Activated CD4-positive, alpha-beta T cell treated with anti-CD3 and anti-CD28 coated beads for 1 hour (primary cell): ENCODE measurements at places on chromosomes 12 and 14.

- no peak for DNase-seq
These were observed 68.9 kb upstream of the SAV1 start for GRCh38 chr14:50736932-50737419.

DNA sequence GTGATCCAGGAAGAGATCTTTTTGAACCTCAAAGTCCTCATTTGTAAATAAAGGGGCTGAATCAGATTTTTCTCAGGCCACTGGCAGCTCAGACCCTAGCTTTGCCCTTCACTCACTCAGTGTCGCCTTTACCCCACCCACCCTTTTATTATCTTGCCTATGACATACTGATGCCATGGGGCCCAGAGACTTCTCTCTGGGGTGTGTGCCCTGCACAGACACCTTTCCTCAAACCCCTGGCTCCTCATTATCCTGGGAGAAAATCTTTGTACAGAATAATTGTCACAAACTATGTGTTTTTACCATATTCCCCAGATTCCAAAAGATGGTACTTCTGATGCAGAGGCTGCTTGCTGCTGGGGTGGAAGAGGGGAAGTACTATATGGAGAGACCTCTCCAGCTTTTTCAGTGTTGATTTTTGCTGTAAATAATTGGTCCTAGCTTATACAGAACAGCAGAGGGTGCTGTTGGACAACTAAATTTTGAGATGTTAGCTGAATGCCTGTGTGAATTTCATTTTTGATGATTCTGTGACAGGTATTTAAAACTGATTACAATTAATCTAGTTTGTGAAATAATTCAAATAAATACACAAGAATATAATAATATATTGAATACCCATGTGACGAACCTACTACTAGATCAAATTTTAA is 53.9 kb upstream of the DCD start:
- DNase-seq = no peak

DNA sequence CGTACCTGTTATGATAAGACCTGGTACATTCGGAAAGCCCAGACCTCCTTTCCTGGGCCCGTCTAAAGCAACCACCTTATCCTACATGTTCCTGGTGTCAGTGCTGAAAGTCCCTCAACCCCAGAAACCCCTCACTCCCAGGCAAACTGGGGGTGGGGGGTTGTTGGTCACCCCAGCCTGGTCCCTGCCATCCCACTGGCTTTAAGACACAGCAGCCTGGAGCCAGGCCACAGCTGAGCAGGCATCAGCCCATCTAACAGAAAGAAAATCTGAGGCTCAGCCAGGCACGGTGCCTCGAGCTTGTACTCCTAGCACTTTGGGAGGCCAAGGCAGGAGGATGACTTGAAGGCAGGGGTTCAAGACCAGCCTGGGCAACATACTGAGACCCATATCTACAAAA is 4.5 kb downstream of the SELPLG start:
- no peak for DNase-seq

DNA sequence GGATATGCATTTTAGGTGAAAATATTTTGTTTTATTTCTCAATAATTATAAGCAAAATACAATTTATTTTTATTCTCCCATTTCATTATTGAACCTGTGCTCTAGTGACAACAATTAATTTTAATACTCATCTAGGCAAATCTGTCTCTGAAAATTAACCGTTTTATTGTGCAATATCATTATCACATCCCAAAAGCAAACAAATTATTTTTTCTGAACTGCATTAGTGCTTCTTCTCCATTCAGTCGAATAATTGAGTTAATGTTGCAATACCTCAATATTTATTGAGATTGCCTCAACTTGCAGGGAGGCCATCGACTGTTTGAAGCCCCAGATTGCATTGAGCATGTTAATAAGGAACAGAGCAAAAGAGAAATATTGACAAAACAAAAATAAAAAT is 303.2 kb upstream of the LRFN5 start:
- DNase-seq = no peak

DNA sequence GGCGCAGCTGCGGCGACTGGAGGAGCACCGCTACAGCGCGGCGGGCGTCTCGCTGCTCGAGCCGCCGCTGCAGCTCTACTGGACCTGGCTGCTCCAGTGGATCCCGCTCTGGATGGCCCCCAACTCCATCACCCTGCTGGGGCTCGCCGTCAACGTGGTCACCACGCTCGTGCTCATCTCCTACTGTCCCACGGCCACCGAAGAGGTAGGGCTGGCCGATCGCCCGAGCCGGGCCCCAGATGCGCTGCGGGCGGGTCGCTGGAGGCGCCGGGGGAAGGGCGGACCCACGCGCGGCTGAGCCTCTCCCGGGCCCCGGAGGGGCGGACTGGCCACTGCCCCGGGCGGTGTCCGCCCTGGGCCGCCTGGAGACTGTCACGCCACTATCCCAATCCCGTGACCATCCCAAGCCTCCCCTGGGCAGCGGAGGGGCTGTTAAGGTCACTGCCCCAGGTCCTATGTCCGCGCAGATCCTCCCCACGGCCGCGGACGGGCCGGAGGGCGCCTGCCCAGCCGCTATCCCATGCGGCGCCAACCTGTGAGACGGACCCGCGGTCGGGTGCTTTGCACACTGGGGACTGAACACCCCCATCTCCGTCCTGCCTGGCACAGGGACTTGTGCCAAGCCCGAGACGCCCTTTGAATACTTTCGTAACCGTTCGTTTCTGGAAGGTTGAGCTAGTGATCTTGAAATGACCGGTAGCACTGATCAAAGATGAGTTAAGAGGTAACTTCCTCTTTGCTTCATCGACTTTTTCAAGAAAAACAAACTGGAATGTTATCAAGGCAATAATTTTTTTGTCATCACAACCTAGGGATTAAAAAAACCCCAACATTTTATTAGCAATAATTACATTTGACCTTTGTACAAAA is 725 bp downstream of the CHPT1 start:
- no peak for DNase-seq

GRCh38 chr12:57771236-57771872 is 551 bp downstream of the METTL1 start:
- DNase-seq = peak; percentile 67

- DNase-seq = no peak
These were observed 553 bp downstream of the CLEC14A start for GRCh38 chr14:38255408-38255672.

GRCh38 chr12:50174971-50175715 is 8.0 kb upstream of the CERS5 start:
- no peak for DNase-seq

GRCh38 chr12:57215668-57216013 is 953 bp upstream of the NXPH4 start:
- no peak for DNase-seq

- DNase-seq = no peak
These were observed 71.1 kb downstream of the FUT8 start for GRCh38 chr14:65483647-65484046.

DNA sequence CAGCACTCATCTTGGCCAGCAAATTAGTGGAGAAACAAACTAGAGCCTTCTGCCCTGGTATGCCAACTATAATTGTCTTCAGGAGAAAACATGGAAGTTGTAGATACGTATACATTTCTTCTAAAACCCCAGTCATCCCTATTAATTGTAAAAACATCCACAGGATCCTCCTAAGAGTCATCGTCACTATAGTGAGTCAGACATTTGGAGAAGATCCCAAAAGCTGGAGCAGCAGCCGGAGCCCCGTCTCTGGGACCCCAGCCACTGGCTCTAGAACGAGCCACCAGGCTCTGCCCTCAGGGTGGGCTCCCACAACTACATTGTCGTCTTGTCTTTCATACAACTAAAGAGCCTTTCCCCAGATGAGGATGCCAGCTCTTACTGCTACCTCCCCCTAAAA is 15.5 kb downstream of the PRKAB1 start:
- no peak for DNase-seq

GRCh38 chr12:57127101-57127725 is 1.1 kb upstream of the LRP1 start:
- peak; percentile 54 for DNase-seq

- no peak for DNase-seq
These were observed 228.2 kb upstream of the PPFIA2 start for GRCh38 chr12:81987371-81987770.

GRCh38 chr14:105087963-105088811 is 23.0 kb upstream of the GPR132 start:
- no peak for DNase-seq

DNA sequence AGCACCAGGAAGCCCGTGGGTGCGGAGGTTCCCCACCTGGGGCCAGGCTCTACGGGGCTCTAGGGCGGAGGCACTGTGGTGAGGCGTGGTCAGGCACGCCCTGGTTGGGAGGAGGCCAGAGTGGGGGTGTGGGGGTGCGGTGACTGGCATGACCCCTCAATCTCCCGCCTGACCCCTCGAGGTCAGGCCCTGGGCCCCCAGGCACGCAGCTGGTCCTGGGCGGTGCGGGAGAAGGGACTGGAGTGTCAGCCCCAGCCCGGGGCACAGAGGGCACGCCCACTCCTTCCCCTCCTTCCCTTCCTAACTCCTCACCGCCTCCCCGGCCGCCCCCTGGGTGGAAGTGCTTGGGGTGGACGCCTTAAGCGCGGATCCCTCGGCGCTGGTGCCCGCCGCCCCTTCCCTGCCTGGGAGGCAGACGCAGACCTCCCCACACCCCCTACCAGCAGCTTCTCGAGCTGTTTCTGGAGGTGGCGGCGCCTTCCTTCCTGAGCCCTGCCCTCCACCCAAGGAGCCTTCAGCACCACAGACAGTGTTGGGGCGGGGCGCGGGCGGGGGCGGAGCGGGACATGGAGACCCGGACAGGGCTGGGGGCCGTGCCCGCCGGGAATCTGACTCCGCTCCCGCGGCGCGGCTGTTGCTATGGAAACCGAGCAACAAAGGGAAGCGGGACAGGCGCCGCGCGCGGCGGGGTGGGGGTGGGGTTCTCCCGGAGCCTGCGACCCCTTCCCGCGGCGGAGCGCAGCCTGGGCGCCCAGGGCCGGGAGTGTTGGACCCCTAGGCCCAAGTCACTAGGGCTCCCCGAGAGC is 741 bp upstream of the CRIP2 start:
- DNase-seq = peak; percentile 59

DNA sequence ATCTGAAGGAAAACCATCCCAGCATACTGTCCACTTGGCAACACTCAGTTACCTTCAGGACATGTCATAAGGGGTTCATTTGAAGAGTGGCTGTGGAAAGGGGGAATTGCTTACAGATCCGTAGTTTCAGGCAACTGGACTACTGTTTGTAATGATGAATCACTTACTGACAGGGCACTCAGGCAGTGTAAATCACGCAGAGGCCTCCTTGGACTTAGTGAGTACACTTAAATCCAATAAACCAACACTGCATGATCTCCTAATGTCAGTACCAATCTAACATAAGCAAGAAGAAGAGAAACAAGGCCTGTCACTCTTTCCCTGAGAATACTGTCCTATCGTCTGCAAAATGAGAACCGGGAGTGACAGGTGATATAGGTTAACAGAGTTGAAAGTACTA is 104.8 kb downstream of the TRAFD1 start:
- no peak for DNase-seq

DNA sequence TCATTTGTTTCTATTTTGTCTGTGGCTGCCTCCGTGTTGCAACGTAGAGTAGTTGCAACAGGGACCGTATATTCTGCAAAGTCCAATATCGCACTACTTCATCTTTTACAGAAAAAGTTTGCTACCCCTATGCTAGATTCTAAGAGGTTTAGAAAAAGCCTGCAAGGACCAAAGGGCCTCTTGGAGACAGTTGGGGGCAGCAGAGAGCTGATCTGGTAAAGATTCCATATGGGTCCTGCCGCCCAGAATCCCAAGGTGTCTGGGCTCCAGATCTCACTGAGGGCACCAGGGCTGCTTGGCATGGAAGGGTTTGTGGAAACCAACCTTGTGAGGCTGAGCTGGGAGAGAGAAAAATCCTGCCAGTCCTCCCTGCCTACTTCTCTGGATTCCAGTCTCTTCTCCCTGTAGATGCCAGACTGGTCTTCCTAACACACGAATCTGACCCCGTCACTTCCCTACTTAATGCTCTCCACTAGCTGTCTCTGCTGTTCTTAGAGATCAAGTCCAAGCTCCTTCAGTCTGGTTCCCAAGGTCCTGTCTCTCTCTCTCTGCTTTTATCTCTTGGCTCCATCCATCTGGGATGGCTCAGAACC is 74.6 kb downstream of the GLRX5 start:
- DNase-seq = no peak

GRCh38 chr14:61545726-61546455 is 149.4 kb upstream of the HIF1A start:
- DNase-seq = no peak
